ENCODE measurements at places on chromosomes 3 and 15. TPM values are rescaled to one million over a fixed set of nuclear protein-coding genes. Genes with fewer than 3 reads are reported as not detected.

The SERPINI2 gene
- not detected for total RNA-seq

The GLT8D1 gene
- 26.6 TPM for total RNA-seq

The BCHE gene
- total RNA-seq = not detected

DNA sequence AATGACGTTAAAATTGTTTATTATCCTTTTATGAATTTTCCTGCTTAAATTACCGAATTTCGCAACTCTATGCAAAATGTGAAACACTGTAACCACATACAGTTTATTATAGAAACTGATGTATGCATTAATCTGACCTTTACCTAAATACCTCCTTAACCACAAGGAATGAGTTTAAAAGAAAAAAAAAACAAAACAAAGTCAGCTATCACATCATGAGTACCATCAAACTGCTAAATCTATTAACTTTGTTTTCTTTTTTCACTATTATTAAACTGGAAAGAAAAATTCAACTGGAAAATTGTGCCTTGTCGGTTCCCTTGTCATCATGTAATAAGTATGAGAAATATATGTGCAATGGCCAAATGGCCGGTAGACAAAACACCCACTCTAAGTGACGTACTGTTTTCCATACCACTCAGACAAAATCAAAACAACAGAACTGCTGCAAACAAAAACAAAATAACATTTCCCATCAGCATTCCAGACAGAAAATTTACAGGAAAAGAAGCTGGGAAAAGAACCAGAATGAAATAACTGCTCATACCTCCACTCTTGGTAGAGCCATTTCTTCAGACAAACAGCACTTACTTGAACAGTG lies 415.3 kb downstream of the FOXP1 start:
- H3K4me1 ChIP-seq = no peaks in the 10 kb centered on the region
- DNase-seq = no peak
- no peak overlapping the region for H3K4me3 ChIP-seq
- H3K27me3 ChIP-seq = no peaks in the 10 kb centered on the region

- H3K4me1 ChIP-seq = no peaks in the 10 kb centered on the region
- H3K27me3 ChIP-seq = no peaks in the 10 kb centered on the region
- no peak overlapping the region for H3K4me3 ChIP-seq
- DNase-seq = no peak
- H3K36me3 ChIP-seq = no peaks in the 10 kb centered on the region
These were observed 71.5 kb downstream of the PLCH1 start for GRCh38 chr3:155673421-155673820.

DNA sequence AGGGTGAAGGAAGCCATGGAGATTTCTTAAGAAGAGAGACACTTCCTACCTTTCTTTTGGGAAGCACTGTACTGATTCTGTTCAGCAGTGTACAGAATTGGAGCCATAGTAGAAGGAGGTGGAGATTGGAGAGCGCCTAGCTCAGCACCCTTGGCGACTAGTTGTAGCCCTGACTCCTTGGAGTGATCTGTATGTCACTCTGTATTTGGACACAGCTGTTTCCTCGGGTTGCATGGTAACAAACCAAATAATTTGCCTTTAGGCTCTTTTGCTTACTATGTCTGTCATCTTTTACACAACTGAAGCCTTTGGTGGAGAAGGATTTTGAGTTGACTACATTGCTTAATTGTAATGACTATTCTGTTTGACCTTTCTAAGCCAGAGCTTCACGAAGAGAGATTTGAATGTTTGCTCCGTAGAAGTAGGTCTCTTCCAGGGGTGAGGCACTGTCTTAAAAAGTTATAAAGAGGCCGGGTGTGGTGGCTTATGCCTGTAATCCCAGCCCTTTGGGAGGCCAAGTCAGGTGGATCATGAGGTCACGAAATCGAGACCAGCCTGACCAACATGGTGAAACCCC lies 77.1 kb downstream of the AKAP13 start:
- no peak overlapping the region for H3K27ac ChIP-seq
- H3K27me3 ChIP-seq = no peaks in the 10 kb centered on the region

All from CD4-positive, CD25-positive, alpha-beta regulatory T cell (primary cell).